ENCODE measurements at places on chromosomes 7 and 10.

GRCh38 chr7:143408252-143408685, 387 bp downstream of the EPHA1 start:
- DNase-seq = no peak

GRCh38 chr10:127947211-127947610, 40.3 kb downstream of the PTPRE start:
- DNase-seq = no peak

GRCh38 chr10:78980815-78981214, 88.0 kb upstream of the ZMIZ1 start:
- DNase-seq = no peak

DNA sequence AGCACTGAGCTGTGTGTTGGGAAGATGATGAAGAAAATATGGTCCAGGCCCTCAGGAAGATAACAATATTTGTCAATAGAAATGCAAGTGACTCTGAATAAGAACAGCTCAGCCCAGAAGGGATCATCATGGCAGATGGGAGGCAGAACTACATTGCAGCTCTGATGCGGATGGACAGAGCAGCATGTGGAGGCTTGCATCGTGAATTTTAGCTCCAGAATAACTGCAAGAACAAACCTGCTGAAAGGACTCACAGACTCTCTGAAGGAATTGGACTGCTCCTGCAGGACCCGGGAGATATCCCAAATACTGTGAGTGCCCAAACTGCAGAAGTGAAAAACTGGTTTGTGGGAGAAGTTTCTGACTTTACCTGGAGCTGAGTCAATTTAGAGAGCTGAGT, 80.6 kb upstream of the LAMB4 start:
- DNase-seq = no peak

GRCh38 chr10:118276727-118277126, 65.4 kb downstream of the FAM204A start:
- DNase-seq = no peak

GRCh38 chr7:134920026-134920753, 66.1 kb upstream of the AGBL3 start:
- no peak for DNase-seq

- DNase-seq = no peak
Observed at GRCh38 chr7:112112822-112113255, 93.4 kb downstream of the DOCK4 start.

GRCh38 chr7:155357573-155358041, 59.9 kb downstream of the INSIG1 start:
- DNase-seq = no peak

DNA sequence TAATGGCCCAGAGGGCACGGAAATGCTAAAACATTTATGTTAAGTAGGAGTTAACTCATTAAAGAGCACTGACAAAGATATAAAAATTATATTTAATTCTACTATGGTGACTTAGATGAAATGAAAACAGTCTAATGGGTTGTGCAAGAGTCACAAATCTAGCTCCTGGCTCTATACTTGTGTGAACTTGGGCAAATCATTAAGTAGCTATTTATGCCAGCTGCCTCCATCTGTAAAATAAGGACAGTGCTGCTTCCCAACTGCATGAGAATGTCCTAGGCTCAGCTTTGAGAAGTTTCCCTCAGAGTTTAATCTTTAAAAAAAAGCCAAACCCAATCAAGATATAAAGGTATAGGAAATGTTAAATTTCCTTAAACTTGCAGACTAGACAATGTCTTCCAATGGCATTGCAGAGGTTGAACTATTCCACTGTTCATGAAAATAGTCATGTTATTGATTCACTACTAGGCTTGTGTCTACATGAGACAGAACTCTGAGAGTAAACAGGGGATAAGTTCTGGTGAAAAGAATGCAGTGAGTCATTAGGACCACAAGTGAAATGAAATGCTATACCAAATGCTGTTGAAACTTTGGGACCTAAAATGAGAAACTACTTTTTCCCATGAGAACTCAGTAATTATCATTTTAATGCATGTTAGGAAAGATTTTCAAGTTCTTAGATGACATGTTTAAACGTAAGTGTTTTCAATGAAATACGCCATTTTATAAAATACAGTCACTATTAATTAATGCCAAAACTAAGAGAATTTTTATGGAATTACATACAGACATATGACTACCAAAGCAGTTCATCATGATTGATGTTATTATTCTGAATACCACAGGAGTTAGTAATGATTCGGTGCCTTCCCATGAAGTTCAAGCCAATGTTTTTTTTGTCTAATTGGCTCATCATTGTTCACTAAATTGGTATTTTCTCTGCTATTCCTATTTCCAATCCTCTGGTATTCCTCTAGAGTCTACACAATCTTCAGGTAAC, 84.2 kb downstream of the CDK6 start:
- no peak for DNase-seq

DNA sequence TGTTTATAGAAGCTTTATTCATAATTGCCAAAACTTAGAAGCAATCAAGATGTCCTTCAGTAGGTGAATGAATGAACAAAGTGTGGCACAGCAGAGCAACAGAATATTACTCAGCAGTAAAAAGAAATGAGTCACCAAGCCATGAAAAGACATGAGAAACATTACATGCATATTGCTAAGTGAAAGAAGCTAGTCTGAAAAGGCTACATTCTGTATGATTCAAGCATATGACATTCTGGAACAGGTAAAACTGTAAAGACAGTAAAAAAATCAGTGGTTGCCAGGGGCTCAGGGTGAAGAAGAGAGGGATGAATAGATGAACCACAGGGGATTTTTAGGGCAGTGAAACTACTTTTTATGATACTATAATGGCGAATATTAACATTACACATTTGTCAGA, 80.9 kb upstream of the APBB1IP start:
- DNase-seq = no peak

DNA sequence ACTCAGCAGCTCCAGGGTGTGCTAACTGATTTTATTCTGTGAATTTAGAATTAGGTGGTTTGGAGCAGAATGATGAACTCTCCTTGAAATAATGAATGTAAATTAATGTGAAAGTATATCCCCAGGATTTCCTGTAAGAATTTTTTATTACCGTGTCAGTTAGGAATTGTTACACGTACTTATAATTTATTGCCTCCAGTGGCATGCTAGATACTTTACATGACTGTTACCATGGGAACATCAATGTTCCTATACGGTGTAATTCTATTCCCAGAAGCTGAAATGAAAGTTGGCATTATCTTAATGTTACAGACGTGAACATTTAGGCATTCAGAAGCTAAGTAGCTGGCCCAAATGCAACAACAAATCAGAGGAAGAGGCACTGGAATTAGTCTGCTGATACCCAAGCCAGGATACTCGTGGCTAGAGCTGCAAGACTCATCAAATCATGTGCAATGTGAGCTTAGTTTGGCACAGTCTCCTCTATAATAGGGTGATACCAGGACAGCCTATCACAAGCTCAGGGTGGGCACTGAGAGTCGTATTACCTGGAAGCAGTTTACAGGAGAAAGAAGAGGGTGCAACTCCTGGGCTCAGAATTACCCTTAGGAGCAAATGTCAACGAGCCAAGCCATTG, 30.0 kb upstream of the PRKAR2B start:
- peak; percentile 11 for DNase-seq

- DNase-seq = no peak
Observed at GRCh38 chr7:5345171-5345570, 62.4 kb downstream of the SLC29A4 start.

DNA sequence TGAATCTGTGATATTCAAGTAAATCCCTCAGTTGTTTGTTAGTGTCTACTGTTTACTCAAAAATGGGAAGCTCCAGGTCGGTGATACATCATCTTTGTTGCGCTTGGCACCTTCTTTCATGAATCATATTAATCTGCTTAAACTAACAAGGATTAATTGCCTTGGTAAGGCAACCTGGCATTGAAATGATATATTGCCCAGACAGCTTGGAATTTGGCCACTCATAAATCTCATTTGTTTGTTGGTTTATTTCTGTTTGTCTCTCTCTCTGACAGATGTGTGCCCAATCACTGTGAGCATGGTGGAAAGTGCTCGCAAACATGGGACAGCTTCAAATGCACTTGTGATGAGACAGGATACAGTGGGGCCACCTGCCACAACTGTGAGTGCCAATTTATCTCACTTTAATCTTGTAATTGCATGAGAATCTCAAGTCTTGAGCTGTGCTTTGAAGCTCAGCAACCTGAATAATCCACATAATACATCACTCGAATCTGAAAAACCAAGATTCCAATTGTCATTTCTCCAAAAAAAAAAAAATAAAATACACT, 1104.8 kb upstream of the C7orf33 start:
- DNase-seq = peak; percentile 25

GRCh38 chr7:152130658-152131590, 105.5 kb downstream of the GALNT11 start:
- DNase-seq = no peak

DNA sequence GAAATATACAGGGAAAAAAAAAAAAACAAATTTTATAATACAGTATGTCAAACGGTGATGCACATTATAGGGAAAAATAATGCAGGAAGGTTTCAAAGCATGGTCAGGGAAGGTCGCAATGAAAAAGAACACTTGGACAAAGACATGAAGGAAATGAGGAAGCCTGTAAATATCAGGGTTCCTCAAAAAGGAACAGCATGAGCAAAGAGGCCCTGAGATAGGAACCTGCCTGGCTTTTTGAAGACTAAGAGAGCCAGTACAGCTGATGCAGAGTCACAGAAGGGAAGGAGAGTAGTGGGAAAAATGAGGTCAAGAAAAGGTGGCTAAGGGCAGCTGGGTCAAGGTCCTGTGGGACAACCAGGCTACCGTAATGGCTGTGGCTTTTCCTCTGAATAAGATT, 1.9 kb downstream of the VPS41 start:
- DNase-seq = no peak

DNA sequence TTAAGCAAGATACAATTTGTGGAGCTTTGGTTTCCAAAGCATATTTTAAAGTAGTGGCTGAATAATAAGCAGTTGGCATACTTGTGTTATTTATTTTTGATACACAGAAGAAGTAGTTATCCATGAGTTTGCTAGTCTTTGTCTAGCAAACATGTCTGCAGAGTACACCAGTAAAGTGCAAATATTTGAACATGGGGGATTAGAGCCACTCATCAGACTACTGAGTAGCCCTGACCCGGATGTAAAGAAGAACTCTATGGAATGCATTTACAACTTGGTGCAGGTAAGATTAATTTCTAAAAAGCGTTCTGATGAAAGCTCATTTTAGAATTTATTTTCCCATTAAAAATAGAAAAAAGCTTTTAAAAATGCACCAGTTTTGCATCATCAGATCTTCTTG, 31.4 kb downstream of the ARMC3 start:
- no peak for DNase-seq

GRCh38 chr10:97800474-97800873, 28.7 kb upstream of the SFRP5 start:
- no peak for DNase-seq

DNA sequence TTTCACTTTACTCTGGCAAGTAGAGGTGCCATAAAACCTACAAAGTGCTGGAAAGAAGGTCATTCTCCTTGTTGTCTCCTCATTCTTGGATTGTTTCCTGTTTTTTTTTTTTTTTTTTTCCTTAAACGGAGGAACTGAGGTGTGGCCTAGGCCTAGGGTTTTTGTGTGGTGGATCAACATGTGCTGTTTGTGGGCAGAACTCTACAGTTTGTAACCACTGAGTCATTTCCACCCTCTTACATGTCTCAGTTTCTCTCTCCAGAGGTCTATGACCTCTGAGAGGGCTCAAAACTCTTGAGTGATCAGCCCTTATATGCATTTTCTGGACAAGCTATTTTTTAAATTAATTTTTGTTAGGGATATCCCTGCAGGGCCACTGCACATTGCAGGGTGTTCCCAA, 296.0 kb downstream of the PPP1R3A start:
- DNase-seq = no peak

DNA sequence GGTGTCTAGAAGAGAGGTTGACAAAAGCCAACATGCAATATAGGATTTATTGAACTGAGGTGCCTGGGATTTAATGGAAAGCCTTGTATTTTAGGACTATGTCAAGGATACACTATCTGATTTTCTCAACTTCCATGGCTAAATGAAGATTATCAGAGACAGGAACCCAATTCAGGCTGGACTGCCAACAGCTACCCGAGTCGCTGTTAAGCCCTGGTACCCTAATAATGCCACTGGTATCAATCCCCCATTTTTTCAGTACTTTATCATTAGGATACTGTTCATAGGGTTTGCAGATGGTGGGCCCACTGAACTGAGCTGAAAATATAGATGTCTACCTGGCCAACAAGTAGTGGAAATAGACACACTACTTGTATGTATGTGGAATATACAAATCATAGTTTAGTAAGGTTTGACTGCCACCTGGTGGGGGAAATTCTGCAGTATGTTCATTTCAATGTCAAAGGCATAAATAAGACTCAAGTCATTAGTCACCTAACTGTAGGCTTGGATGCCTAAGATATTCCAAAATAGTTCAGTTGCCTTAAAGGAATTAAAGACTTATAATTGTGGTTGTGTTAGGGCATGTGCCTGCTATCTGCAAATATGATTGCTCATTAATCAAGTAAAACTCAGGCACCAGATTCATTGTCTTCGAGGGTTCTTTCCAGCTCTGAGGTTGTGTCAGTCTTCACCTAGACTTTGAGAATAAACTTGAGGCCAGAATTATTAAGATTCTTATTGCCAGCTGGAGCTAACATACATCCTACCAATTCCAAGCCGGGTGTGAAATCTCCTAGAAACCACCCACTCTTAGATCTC, 34.1 kb upstream of the NOBOX start:
- DNase-seq = no peak

DNA sequence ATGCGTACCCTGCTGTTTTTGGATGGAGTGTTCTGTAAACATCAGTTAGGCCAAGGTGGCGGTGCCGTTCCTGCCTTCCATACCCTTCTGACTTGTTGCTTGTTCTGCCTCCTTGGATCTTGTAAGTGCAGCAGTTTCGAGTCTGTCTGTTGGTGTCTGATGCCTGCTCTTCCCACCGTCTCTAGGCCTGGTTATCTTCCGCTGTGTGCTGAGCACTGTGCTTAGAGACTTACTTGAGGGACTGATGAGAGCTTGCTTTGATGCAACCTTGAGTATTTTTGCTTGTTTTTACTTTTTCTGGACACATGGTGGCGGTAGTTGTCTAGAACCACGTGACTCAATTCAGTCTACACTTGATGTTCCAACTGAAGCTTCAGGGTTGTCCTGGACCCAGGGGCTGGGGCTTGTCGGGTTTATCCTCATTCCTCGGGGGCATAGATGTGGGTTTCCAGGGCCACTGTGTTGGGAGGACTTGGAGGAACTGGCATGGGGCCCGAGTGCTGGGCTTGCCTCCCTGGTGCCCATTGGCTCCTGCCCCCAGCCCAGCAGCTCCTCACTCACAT, 14.4 kb upstream of the SPRN start:
- no peak for DNase-seq

DNA sequence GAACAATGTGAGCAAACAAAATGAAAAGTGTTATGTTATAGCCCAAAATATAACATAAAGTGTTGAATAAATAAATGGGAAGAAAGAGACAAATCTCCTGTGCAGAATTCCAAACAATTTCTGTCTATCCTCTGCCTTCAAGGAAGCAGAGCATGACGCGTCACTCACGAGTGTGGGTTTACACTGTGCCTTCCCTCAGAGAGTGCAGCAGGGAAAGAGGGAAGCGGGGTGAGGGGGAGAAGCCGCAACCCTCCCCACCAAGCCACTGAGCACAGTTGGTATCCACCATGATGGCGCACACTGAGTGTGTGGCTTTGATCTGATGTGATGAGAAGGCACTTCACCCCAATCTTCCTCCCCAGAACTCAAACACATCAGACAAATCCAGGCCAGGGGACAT, 74.8 kb downstream of the PTPRN2 start:
- no peak for DNase-seq

- DNase-seq = no peak
Observed at GRCh38 chr7:121624958-121625357, 228.8 kb upstream of the FAM3C start.

Measured in NCI-H2029 (cell line).